Posterior vena cava (tissue), 2 donors: ENCODE measurements at places on chromosomes 4 and X.

DNA sequence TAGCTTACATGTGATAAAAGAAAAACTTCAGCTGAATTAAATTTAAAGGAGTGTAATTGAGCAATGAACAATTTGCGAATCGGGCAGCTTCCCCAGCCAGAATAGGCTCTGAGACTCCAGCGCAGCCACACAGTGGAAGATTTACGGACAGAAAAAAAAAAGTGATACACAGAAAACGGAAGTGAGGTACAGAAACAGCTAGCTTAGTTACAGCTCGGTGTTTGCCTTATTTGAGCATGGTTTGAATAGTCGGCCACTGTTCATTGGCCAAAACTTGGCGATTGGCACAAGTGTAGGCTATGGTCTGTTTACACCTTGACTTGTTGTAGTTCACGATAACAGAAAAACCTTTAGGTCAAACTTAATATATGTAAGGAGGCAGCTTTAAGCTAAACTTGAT lies 16.7 kb upstream of the SUPT20HL1 start:
- no peak for DNase-seq

DNA sequence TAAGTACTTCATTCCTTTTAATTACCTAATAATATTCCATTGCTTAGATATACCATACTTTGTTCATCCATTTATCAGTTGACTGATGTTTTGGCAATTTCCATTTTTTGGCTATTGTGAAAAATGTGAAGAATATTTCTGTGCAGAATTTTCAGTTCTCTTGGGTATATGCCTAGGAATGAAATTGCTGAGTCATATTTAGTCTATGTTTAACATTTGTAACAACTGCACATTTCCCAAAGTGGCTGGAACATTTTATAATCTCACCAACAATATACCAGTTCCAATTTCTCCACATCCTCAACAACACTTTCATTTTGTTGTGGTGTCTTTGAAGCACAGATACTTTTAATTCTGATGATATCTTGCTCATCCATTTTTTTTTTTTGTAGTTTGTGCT lies 215.5 kb downstream of the PDGFC start:
- DNase-seq: no peak

- DNase-seq: no peak
Observed at GRCh38 chr4:176656108-176656507, 136.6 kb downstream of the VEGFC start.

GRCh38 chrX:122582280-122582974 lies 601.7 kb upstream of the GRIA3 start:
- no peak for DNase-seq

DNA sequence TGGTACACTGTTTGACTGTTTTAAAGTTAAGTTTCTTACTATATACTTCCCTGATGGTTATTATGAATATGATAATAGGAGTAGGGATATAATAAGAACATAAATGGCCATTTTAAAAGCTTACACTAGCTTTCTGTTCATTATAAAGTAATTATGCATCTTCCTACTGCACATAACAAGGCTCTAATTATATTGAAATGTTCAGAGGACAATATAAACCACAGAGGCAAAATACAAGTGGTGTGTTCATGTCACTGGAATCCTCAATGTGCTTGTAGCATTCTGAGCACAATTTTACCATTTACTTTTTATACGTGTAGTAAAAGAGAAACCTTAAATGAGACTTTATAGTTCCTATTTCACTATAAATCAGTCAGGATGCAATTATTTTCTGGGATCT lies 268.3 kb downstream of the TMA16 start:
- no peak for DNase-seq

GRCh38 chr4:112403101-112403945 lies 106.2 kb downstream of the ALPK1 start:
- DNase-seq: no peak

DNA sequence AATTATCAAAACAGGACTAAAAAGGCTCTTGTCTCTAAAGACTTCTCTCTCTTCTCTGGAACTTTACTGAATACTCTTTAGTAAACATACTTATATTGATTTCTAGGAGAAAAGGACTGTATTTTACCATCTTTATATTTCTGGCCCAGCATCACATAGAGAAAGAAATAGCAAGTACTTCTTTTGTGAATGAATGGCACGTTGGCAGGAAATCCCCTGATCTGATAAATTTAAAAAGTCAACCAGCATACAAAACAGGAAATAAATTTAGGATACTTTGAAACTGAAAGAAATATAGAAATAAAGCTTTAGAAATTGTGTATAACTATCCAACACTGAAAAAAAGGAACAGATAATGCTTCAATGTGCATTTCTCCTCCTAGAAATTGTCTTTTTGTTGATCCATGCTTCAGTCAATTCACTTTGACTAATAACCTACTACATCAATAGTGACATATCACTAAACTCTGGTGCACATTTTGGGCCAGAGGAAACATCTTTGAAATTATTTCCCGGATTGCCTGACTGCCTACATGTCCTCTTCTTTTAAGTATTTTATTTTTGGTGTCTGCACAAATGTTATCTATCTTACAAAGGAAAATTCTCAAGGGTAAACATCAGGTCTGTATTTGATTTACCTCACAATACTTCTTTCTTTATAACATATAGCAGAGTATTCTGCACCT lies 183.5 kb upstream of the FSTL5 start:
- DNase-seq: no peak

- no peak for DNase-seq
Observed at GRCh38 chrX:24692305-24692704, 1.4 kb upstream of the POLA1 start.

DNA sequence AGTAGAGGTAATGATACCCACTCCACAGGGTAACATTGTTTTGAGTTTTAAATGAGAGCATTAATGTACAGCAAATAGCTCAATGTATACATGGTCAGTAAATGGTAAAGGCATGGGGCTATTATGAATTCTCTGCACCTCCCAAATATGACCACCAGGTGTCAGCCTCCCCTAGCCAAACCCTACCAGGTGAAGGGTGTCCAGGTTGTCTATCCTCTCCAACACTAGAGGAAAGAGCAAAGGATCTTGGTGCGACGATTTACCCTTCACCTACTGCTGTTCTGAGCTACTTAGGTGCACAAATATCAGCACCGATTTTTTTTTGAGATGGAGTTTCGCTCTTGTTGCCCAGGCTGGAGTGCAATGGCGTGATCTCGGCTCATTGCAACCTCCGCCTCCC lies 26.5 kb upstream of the XIAP start:
- DNase-seq: no peak

- no peak for DNase-seq
Observed at GRCh38 chr4:19756661-19757060, 495.0 kb upstream of the SLIT2 start.

DNA sequence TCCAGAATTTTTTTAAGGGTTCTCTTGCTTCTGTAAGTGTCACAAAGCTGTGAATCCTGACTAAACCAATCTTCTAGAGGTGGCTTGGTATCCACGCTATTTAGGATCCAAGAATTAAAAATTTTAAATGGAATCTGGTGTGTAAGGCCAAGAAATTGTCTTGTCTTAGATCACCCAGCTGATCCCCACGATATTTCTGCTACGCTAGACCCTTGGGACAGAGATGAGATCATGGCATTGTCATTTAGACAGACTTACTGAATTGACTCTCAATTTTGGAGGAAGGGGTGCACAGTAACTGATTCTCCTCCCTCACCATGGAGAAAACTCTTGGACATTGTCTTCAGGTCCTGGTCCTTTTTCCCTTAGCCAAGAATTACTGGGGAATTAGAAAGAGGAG lies 5.7 kb downstream of the GPRIN3 start:
- DNase-seq: no peak

DNA sequence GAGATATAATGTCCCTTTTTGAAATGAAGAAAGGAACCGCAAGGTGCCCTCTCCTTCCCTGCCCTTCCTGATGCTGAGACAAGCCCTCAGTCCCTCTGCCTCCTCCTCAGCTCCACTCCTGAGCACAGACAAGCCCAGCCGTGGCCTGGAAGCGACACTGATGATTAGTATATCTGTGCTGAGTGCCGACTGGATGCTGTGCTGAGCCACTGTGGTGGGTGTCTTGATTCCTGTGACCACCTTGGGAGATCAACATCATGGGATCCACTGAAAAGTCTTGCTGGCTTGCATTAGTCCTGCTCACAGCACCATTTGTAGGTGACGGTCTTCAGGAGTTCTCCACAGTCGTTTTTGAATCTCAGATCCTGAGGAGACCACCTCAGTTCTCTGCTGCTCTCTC lies 59.5 kb upstream of the HGFAC start:
- no peak for DNase-seq

DNA sequence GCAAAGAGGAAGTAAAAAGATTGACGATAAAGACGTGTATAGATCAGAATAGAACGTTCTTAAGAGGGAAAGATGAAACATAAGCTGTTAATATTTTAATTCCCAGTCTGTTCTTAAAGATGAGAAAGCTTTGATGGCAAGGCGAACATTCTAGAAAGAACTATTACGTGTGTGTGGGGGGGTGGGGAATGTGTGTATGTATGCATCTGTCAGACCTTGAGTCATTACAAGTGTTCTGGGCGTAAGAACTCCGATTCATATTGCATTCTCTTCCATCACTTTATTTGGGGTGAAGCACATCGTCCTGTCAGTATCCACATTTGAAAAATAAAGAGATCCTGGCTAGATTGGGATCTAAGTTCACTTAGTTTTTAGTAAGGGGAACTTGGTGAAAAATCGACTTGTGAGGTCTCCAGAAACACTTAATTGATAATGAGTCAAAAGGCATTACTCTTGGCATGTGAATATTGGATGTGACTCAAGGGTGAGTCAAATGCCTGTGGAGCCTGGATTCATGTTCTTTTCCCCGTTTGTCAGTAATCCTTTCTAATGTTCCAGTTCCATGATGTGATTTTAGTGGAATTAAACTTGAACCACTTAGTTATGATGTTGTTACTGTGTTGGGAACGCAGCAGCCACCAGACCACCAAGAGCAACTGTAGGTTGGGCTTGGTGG lies 3.1 kb downstream of the SMS start:
- no peak for DNase-seq

- no peak for DNase-seq
Observed at GRCh38 chr4:114284629-114285028, 305.2 kb upstream of the ARSJ start.

DNA sequence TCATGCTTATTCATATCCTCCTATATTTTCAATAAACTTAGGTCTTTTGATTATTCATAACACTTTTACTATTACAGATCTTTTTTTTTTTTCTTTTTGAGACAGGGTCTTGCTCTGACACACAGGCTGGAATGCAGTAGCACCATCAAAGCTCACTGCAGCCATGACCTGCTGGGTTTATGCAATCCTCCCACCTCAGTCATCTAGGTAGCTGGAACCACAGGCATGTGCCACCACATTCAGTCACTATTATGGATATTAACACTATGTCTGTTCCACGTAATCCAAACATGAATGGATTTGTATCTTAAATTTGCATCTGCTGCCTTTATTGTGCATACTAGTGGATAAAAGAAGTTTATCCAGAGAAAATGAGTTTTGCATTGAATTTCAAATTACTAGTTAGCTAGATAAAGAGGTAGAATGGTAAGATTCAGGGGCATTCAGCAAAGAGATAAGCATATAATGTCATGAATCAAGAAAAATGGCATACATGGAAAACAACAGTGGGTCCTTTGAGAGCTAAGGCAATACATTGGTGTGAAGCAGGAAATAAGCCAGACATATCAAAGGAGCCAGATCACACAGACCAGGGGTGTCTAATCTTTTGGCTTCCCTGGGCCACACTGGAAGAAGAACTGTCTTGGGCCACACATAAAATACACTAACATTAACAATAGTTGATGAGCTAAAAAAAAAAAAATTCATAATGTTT lies 13.9 kb downstream of the ANAPC10 start:
- no peak for DNase-seq

DNA sequence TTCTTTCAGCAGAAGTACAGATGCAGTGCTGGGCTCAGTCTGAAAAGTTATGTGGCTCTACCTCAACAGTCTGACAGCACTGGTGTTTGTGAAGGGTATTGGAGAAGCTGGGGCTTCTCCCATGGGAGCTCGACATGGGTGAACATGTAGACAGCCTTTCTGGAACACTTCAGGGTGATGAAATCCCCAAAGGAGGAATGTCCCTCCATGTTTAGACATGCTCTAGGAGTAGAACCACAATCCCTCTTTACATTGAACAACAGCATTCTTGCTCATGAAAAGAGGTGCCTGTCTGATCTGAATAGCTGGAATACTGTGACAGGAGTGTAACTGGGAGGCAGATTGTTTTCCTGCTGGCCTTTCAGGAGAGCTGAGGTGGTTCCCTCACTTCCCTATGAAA lies 53.8 kb upstream of the NAP1L2 start:
- no peak for DNase-seq
